ENCODE measurements at places on chromosomes 16 and 17.

DNA sequence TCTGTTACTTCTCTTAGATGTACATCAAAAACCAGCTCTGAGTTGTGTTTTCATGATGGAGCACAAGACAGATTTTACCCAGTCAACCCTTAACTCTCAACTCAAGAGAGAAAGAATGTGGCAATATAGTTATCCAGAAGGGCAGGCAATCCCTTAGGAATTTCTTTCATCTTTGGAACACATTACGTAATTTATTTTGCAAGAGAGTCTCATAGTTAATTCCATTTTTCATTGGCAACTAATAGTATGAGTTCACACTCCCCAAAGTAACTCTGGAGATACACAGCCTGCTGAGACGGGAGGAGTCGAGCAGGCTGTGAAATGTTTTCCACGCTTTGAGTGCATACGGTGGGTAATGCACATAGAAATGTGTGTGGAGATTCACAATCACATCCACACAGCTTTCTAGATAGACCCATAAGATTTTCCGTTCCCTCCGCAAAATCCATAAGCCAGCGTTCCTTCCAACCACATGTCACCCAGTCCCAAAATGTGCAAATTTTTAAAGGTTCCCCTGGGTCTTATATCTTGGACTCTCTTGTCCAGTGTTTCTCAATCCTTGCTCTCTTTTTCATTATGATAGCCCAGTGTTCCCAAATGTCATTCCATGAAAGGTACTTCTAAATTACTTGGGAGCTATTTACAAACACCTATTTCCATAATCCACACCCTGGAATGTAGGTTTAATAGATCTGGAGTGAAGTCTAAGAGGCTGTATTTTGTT, 8.4 kb upstream of the CDRT4 start:
- DNase-seq = no peak

DNA sequence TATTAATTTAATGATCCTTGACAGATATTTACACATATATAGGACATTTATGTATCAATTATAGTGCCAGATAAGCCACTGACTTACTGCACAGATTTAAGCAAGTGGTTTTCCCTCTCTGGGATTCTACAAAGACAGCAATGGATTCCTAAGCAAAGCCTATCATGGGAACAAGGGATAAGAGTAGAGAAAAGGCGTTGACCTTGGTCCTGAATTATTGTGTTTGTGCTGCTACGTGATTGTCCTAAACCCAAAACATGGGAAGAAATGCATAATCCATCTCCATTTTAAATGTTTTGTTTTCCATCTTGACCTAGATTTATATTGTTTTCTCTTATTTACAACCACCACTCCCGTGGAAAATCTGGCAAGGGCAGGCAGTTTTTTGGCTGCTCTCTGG, 14.0 kb downstream of the SLFN11 start:
- DNase-seq = no peak

DNA sequence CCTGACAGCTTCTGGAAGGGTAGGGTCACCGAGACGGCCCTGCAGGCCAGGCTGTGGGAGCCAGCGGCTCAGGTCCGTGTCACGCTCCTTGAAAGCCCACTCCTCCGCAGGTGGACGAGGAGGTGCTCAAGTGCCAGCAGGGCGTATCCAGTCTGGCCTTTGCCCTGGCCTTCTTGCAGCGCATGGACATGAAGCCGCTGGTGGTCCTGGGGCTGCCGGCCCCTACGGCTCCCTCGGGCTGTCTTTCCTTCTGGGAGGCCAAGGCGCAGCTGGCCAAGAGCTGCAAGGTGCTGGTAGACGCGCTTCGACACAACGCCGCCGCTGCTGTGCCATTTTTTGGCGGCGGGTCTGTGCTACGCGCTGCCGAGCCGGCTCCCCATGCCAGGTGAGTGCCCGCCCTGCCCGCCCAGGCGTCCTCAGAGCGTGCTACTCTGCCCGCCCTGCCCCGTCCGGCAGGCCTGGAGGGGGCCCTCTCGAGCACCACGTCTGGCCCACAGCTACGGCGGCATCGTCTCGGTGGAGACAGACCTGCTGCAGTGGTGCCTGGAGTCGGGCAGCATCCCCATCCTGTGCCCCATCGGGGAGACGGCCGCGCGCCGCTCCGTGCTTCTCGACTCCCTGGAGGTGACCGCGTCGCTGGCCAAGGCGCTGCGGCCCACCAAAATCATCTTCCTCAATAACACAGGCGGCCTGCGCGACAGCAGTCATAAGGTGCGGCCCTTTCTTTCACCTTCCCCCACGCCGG, 1.3 kb downstream of the NAGS start:
- no peak for DNase-seq

DNA sequence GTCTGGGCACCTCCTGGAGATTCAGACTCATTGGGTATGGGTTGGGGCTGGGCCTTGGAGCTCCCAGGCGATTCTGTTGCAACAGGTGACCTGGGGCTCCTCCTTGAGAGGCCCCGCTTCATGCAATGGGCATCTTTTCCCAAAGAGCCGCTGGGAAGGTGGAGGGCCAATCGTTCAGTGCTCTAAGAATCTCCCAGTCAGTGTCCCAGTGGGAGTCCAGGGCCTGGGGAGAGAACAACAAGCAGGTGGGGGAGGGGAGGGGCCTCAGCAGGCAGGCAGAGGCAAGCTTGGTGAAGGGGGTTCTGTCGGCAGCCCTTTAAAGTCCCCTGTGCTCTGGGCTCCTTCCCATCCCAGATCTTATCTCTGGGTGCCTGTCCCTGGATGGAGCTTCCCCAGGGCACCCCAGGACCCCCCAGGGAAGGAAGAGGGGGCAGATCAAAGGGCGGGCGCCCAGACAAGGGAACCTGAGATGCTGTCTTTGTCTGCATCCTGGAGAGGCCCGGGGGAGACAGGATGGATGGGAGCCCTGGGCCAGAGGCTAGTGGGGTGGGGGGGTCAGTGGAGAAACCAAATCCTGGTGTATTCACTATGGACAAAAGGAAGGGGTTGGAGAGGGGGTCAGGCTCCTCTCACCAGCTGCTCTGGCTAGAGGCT, 30.5 kb upstream of the NXPH3 start:
- DNase-seq = no peak

- no peak for DNase-seq
Measured at GRCh38 chr17:81428121-81428515, 32.9 kb downstream of the BAHCC1 start.

- no peak for DNase-seq
Measured at GRCh38 chr17:65278050-65278819, 141.1 kb downstream of the RGS9 start.

DNA sequence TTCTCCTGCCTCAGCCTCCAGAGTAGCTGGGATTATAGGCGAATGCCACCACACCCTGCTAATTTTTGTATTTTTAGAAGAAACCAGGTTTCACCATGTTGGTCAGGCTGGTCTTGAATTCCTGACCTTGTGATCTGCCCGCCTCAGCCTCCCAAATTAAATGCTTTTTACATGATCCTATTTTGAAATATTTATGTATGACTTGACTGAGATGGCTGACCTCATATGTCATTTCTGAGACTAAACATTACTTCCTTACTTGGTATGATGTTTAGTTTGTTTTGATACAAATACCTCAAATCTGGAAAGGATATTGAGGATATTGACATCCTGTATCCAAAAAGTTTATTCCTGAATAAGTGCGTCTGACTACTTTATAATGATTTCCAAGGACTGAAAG, 11.9 kb downstream of the CALCOCO2 start:
- DNase-seq = no peak

- no peak for DNase-seq
Measured at GRCh38 chr16:964356-965035, 6.3 kb downstream of the LMF1 start.

GRCh38 chr17:29163563-29163962, 16.6 kb downstream of the MYO18A start:
- DNase-seq = no peak

GRCh38 chr17:62824290-62825131, 16.4 kb upstream of the MARCHF10 start:
- no peak for DNase-seq

GRCh38 chr16:75296606-75297005, 45.2 kb upstream of the BCAR1 start:
- no peak for DNase-seq

DNA sequence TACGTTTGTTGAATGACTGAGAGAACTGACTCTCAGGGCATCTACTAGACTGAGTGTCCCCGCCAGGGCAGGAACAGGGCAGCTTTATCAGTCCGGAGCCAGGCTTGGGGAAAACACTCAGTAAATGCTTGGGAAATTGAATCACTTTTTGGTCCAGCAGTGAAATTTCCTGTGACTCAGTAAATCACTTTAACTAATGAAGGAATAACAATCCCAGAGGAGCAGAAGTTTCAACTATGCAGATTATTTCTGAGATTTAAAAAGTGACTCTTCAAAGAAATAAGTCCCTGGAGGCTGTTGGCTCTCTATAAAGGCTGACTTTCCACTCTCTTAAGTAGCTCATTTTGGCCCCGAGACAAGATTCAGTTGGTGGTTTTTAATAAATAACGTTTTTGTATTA, 101.8 kb downstream of the FOXL1 start:
- DNase-seq = no peak

DNA sequence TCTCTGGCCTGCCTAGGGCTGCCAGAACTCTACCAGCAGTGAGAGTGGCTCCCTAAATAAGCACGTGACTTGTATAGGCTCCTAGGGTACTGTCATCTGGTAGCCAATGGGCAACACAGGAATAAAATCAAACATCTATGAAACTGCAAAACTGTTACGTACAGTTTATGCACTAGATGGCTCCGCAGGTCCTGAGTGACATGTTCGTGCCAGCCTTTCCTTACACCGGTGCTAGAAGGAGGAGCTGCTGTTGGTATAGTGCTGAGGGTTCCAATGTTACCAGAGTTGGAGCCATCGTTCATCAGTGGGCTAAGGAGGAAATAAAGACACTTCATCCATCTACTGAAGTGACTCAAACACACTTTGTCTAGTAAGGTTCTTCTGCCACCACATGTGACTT, 63.2 kb upstream of the TRAP1 start:
- DNase-seq = no peak

DNA sequence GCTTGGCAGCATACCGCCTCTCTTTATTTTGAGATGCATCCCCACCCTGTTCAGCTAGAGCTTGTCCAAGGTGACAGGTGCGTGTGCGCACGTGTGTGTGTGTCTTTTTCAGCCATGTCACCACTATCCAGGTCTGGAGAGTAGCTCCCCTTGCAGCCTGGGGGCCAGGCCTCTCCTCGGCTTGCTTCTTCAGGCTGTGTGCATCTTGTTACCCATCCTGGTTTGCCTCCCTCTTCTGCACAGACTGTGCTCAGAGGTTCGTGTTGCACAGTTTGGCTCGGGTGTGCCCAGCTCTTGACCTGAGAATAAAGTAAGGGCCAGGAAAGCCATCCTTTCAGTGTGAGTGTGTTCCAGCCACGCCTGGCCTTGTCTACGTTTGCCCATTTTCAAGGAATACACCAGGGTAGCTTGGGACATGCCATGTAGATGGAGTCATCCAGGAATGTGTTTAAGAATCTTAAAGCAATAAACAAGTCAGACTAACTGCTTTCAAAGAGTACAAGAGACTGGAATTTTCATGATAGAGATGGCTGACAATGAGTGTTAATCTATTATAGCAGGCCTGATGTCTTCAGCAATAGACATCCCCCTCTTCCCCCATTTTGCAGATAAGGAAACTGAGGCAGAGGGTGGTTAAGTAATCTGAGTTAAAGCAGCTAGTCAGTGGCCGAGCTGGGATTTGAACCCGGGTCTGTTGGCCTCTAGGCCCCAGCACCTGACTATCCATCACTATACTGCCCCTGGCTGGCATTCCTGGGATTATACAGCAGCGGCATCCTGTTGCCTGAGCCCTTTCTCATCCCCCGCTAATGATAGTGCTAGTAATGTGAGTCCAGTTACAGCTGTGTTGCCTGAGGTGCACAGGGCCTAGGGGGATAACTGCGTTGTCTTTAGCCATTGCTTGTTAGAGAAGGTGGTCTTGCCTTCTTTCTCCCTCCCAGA, 77.9 kb downstream of the KSR1 start:
- no peak for DNase-seq

- DNase-seq = no peak
Measured at GRCh38 chr16:86037999-86038925, 139.3 kb downstream of the IRF8 start.

Data from left lobe of liver (tissue), 2 donors.